ENCODE measurements at places on chromosomes 6 and 20. TPM values are rescaled to one million over a fixed set of nuclear protein-coding genes. Genes with fewer than 3 reads are reported as not detected.

GRCh38 chr6:48136856-48137255 lies 25.9 kb upstream of the PTCHD4 start:
- DNase-seq = no peak
- no peak overlapping the region for H3K27ac ChIP-seq
- no peaks in the 10 kb centered on the region for H3K27me3 ChIP-seq
- H3K36me3 ChIP-seq = no peaks in the 10 kb centered on the region
- H3K4me1 ChIP-seq = no peaks in the 10 kb centered on the region

The IL17A gene
- total RNA-seq = not detected

DNA sequence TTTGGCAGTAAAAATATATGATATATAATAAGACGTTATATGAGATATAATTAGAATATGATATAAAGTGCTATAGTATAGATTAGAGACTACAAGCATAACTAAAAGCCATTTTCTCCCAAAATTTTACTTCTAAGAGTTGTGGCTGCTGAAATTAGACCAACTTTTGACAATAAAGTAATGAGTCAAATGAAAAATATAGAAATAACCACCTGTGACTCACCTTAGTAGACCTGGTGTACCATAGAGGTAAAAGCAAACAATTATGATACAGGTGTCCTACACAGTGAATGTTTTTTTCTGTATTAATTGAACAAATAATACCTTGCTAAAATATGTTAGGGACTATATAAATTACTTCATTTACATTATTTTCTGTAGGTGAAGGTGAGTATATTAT lies 482.9 kb upstream of the MAN1A1 start:
- H3K4me3 ChIP-seq = no peak overlapping the region
- no peak overlapping the region for H3K27ac ChIP-seq
- no peaks in the 10 kb centered on the region for H3K36me3 ChIP-seq
- DNase-seq = no peak
- H3K27me3 ChIP-seq = no peaks in the 10 kb centered on the region
- no peaks in the 10 kb centered on the region for H3K4me1 ChIP-seq

DNA sequence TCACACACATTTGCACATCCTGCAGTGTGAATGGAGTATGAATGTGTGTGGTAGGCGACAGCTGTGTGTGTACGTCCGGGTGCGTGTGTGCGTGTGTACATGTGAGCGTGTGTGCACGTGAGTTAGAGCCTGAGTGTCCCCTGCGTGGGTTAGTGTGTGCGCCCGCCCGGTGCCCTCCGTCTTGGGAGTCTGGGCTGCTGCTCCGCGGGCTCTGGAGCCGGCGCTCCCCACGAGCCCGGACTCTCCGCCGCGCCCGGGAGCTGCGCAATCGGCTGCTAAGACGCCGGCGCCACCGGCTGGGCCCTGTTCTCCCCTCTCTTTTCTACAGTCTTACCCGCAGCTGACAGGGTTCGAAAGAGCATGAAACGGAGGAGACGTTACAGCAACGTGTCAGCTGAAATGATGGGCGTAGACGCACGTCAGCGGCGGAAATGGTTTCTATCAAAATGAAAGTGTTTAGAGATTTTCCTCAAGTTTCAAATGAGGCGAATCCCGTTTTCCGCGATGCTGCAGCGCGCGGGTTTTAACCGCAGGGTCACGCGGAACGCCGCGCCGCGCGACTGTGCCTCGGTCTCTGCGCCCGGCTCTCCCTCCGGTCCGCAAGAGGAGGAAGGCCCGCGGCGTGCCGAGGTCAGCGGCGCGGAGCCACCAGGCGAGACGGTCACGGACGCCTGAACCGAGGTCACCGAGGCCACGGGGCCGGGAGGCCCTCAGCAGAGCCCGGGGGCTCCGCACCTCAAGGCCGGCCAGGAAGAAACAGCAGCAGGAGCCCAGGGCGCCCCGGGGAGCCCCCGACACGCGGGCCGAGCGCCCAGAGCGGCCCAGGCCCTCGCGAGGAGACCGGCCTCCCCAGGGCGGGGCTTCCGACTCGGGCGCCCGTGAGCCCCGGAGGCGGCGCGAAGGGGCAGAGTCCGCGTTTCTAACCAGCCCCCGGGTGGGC lies 95.3 kb upstream of the BHLHE23 start:
- peaks cover 1% of the 10 kb centered on the region for H3K4me1 ChIP-seq
- no peak overlapping the region for H3K27ac ChIP-seq
- peak; percentile 24 for DNase-seq
- H3K36me3 ChIP-seq = no peaks in the 10 kb centered on the region
- no peaks in the 10 kb centered on the region for H3K27me3 ChIP-seq
- peak overlapping the region; percentile 47 for H3K4me3 ChIP-seq

DNA sequence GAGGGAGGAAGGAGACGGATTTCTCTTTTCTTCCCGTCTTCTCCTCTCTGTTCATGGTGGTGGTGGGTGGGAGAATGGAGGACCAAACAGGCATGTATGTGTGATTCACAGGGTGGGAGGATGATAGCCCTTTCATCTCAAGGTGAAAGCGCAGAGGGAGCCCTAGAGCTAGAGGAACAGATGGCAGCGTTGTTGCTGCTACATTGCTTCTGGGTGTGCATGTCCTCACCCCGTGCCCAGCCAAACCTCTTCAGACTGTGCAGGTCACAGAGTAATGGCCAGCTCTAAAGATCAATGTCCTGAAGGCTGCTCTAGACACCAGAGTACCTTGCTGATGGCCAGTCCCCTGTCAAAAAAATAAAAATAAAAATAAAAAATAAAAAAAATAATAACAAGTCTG lies 301.8 kb downstream of the TBC1D7 start:
- no peak for DNase-seq
- no peaks in the 10 kb centered on the region for H3K36me3 ChIP-seq
- no peaks in the 10 kb centered on the region for H3K4me1 ChIP-seq
- no peaks in the 10 kb centered on the region for H3K27me3 ChIP-seq

The AHCY gene
- 125 TPM for total RNA-seq

The GLYATL3 gene
- not detected for total RNA-seq

- H3K4me3 ChIP-seq = no peak overlapping the region
- H3K4me1 ChIP-seq = no peaks in the 10 kb centered on the region
- no peaks in the 10 kb centered on the region for H3K36me3 ChIP-seq
- H3K27me3 ChIP-seq = no peaks in the 10 kb centered on the region
- no peak for DNase-seq
Measured at GRCh38 chr6:169326067-169326799, 72.6 kb upstream of the THBS2 start.

DNA sequence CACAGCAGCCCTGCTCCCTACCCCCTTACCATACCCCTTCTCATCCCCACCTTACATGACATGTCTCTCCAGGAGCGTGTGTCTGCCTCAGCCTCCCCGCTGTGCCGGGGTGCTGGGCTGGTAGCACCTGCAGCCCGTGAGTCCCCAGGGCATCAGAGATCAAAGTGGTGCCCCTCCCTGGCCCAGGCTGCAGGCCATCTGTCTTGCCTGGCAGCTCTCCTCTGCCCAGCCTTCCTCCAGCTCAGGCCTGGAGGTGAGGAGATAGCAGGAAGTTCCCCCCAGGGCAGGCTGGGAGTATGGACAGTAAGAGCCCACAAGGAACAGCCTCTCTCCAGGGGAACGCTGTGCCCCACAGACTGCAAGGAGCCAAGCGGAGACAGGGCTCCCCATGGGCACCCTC lies 35.3 kb downstream of the GRM4 start:
- H3K27ac ChIP-seq = no peak overlapping the region
- H3K27me3 ChIP-seq = no peaks in the 10 kb centered on the region
- no peaks in the 10 kb centered on the region for H3K4me1 ChIP-seq
- no peaks in the 10 kb centered on the region for H3K36me3 ChIP-seq
- H3K4me3 ChIP-seq = no peak overlapping the region

- no peak overlapping the region for H3K4me3 ChIP-seq
- H3K27me3 ChIP-seq = no peaks in the 10 kb centered on the region
- no peak for DNase-seq
- no peaks in the 10 kb centered on the region for H3K4me1 ChIP-seq
- no peak overlapping the region for H3K27ac ChIP-seq
Measured at GRCh38 chr6:135231469-135231844, 50.3 kb downstream of the MYB start.

The C20orf202 gene
- total RNA-seq = 0.34 TPM

The ZKSCAN8 gene
- total RNA-seq = 21.6 TPM

- no peak overlapping the region for H3K27ac ChIP-seq
- DNase-seq = no peak
- no peaks in the 10 kb centered on the region for H3K27me3 ChIP-seq
- H3K36me3 ChIP-seq = no peaks in the 10 kb centered on the region
- H3K4me1 ChIP-seq = no peaks in the 10 kb centered on the region
Measured at GRCh38 chr6:44833248-44833647, 445.7 kb downstream of the CDC5L start.

DNA sequence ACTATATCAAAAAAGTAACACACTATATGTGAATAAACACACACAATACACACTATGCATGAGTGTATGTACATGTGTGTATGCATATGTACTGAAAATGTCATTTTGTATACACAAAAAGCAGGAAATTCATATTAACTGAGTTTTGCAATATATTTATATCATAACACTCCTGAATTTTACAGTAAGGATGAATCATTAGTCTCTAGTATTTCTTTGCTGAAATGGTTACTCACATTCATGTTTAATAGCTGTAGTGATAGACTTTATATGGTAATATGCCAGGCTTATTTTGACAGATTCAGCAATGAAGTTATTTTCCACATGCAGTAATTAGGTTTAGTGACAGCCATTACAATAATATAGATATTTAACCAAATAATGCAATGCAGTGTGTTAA lies 1216.2 kb upstream of the CITED2 start:
- no peak overlapping the region for H3K4me3 ChIP-seq
- H3K4me1 ChIP-seq = no peaks in the 10 kb centered on the region
- H3K27ac ChIP-seq = no peak overlapping the region
- no peaks in the 10 kb centered on the region for H3K36me3 ChIP-seq
- H3K27me3 ChIP-seq = no peaks in the 10 kb centered on the region

DNA sequence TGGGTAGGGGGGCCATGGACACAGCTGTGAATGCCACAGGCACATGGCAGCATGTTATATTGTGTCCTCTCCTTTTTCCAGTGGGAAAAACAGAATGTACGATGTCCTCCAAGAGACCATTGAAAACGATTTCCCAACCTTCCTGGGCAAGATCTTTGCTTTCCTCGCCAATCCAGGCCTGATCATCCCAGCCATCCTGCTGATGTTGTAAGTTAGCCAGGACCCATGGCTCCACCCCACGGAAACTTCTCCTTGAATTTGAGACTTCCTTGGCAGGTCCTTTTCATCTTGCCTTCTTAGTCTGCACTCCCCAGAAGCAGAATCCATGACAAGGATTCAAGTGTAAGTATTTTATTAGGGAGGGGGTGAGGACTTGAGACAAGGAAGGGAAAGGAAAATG lies 28.2 kb upstream of the NOP56 start:
- no peak overlapping the region for H3K4me3 ChIP-seq
- H3K27ac ChIP-seq = no peak overlapping the region
- DNase-seq = no peak
- H3K4me1 ChIP-seq = no peaks in the 10 kb centered on the region
- no peaks in the 10 kb centered on the region for H3K36me3 ChIP-seq

The NKX2-4 gene
- total RNA-seq = not detected

The TINAG gene
- not detected for total RNA-seq

- no peak for DNase-seq
- no peaks in the 10 kb centered on the region for H3K4me1 ChIP-seq
- no peaks in the 10 kb centered on the region for H3K27me3 ChIP-seq
- no peaks in the 10 kb centered on the region for H3K36me3 ChIP-seq
Measured at GRCh38 chr6:84516154-84516553, 248.2 kb downstream of the TBX18 start.

DNA sequence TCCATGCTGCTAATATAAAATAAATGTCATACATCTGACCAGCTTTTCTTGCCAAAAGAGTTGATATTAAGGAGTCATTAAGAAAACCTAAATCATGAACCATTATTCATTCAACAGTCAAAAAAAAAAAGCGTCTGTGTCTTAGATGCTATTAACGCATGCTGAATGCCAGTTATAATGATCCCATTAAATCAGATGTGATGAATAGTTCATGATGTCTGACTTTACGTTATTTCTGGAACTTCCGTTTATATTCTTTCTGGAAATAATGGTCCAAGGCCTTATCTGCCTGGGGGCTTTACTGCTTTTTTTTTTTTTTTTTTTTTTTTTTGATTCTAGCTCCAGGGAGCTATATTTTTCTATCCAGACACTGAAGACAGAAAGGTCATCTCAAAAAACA lies 877.1 kb downstream of the HACE1 start:
- no peaks in the 10 kb centered on the region for H3K4me1 ChIP-seq
- no peak overlapping the region for H3K4me3 ChIP-seq
- H3K36me3 ChIP-seq = no peaks in the 10 kb centered on the region
- H3K27ac ChIP-seq = no peak overlapping the region

The FAM217A gene
- total RNA-seq = not detected

GRCh38 chr6:136864676-136865075 lies 42.3 kb downstream of the PEX7 start:
- H3K4me3 ChIP-seq = no peak overlapping the region
- H3K27me3 ChIP-seq = no peaks in the 10 kb centered on the region
- H3K4me1 ChIP-seq = no peaks in the 10 kb centered on the region
- DNase-seq = no peak
- no peaks in the 10 kb centered on the region for H3K36me3 ChIP-seq

DNA sequence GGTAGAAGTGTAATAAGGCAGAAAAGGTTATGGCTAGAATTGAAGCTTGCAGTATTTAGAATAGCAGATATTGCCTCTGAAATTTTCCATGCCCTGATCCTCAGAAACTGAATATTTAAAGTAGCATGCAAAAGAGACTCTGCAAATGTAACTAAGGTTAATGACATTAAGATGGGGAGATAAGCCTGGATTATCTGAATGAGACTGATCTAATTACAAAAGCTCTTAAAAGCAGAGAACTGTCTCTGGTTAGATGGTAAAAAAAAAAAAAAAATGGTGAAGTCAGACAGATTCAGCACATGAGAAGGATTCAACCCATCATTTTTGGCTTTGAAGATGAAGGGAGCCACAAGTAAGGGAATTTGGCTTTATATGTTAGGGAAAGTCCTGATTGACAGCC lies 503.7 kb upstream of the IRAK1BP1 start:
- no peak for DNase-seq
- no peaks in the 10 kb centered on the region for H3K36me3 ChIP-seq

GRCh38 chr20:51077686-51078060 lies 54.8 kb upstream of the KCNG1 start:
- no peaks in the 10 kb centered on the region for H3K27me3 ChIP-seq
- no peak overlapping the region for H3K27ac ChIP-seq
- H3K36me3 ChIP-seq = no peaks in the 10 kb centered on the region
- no peaks in the 10 kb centered on the region for H3K4me1 ChIP-seq

DNA sequence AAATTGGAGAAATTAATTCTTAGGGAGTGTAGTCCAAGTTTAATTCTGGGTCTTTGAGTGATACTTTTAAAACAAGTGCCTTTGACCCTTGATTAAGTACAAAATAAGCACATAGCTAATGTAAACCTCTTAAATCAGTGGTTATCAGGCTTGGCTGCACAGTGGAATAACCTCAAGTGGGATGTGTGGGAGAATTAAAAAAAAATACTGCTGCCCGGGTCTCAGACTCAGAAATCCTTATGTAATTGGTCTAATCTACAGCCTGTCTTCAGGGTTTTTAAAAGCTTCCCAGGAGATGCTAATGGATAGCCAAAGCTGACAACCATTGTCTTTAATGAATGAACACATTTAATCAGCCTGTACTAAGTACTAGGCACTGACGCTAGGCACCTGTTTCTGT lies 28.5 kb upstream of the TMEM14A start:
- H3K4me3 ChIP-seq = no peak overlapping the region
- no peaks in the 10 kb centered on the region for H3K27me3 ChIP-seq
- no peaks in the 10 kb centered on the region for H3K36me3 ChIP-seq
- no peak overlapping the region for H3K27ac ChIP-seq

The DEFB124 gene
- not detected for total RNA-seq

All from ovary (tissue), 10 donors.